ENCODE measurements at places on chromosomes 7 and 10.

DNA sequence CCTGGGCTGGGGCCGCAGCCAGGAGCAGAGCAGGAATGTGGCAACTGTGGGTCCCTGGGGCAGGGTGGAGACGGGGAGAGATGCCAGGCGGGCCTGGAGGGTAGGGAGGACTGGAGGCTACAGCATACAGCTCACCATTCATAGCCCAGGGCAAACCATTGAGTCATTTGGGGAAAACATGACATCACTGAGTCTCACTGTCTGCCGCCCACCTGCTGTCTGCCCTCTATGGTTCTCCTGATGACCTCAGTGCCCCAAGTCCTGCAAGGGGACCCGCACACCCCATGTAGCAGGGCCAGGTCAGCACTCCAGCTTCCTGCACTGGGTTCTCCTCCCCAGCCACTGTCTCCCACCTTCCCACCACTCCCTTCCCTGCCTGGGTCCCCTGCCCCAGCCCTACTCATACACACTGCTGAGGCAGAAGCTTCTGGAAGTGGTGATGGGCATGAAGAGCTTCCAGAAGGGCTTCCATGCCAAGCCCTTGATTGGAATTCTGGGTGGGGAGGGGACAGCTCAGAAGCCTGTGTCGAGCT, 10.4 kb downstream of the CHST3 start:
- no peak for DNase-seq

- DNase-seq = no peak
These were observed 81.8 kb upstream of the SFMBT2 start for GRCh38 chr10:7492660-7493046.

DNA sequence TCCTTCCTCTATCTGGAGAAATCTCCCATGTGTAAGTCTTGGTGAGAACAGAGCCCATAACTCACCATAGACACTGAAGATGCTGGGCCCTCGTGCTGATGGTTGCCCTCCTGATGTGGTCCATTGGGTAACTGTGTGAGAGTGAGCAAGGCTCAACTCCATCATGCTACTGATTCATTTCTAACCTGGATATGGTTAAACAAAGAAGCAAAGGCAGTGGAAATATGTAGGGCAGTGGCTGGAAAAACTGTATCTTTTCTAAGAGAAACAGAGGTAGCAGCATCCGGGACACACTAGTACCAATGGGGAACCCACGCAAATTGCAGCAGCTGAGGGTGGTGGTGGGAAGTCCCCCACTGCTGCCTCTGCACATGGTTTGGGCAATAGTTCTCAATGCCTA, 221.7 kb downstream of the KLF6 start:
- DNase-seq = no peak

DNA sequence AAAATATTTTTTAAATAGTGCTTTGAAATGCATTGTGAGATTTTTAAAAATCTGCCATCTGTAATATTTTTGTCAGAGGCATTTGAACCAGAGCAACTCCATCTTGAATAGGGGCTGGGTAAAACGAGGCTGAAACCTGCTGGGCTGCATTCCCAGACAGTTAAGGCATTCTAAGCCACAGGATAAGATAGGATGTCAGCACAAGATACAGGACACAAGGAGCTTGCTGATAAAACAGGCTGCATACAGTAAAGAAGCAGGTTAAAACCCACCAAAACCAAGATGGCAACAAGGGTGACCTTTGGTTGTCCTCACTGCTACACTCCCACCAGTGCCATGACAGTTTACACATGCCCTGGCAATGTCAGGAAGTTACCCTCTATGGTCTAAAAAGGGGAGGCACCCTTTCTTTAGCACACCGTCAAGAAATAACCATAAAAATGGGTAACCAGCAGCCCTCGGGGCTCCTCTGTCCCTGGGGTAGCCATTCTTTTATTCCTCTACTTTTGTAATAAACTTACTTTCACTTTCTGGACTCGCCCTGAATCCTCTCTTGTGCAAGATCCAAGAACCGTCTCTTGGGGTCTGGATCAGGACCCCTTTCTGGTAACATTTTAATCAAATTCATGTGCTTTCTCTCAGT, 273.7 kb downstream of the SEMA3D start:
- DNase-seq = no peak

GRCh38 chr10:60473557-60473956, 83.9 kb upstream of the ANK3 start:
- no peak for DNase-seq

GRCh38 chr10:117306674-117307073, 65.8 kb downstream of the SLC18A2 start:
- no peak for DNase-seq

DNA sequence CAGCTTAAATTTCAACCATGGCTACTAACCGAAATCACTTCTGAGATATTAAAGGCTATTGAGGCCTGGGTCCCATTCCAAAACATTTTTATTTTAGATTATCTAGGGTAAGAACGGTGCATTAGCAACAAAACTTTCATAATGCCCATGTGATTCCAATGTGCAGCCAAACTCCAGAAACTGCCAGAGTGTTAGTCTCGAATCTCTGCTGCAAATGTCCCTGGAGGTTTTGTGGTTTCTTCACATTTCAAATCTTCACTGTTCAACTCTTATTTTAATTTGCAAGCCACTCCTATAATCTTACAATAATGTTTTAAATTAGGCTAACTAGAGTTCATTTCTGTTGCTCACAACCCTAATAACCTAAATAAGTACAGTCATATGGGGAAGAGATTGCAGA, 357.0 kb downstream of the PHF14 start:
- DNase-seq = no peak

DNA sequence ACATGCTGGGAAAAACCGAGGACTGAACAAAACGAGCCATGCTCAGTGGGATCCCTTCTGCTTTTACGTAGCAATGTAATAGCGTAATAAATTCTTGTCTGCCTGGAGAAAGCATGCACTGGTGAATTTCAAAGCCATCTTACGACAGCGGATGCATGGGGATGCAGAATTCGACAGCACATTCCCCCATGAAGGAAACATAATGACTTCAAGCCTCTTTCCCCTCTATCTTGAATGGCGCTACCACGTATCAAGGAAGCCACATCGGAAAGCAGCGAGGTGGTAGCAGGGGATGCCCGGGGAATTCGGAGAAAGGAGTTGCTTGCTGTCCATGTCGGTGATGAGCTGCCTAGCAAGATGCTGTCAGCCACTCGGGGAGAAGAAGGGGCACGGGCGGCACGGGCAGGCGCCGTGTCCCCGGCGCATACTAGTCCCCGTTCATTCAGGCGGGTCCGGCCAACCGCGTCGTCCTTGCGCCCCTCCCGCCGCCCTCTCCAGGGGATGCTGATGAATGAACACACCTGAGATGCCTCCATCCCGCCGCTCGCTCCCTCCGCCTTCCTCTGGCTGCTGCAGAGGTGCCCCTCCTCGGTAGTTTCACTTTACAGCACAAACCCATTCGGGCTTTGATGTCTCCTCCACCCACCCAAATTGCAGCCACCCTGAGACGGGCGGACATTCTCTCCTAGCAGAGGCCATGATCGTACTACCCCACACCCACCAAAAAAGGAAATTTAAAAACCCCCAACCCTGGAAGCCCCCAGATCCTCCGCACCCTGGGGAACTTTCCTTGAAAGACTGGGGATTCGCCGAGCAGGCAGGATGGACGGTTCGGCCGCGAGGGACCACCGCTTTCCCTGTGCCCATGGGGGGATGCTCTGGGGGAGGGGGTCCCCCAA, 644 bp downstream of the SORBS1 start:
- DNase-seq = peak; percentile 38

GRCh38 chr10:117345143-117345542, 30.1 kb downstream of the PDZD8 start:
- no peak for DNase-seq

GRCh38 chr10:11663763-11664555, 52.5 kb upstream of the USP6NL start:
- no peak for DNase-seq

DNA sequence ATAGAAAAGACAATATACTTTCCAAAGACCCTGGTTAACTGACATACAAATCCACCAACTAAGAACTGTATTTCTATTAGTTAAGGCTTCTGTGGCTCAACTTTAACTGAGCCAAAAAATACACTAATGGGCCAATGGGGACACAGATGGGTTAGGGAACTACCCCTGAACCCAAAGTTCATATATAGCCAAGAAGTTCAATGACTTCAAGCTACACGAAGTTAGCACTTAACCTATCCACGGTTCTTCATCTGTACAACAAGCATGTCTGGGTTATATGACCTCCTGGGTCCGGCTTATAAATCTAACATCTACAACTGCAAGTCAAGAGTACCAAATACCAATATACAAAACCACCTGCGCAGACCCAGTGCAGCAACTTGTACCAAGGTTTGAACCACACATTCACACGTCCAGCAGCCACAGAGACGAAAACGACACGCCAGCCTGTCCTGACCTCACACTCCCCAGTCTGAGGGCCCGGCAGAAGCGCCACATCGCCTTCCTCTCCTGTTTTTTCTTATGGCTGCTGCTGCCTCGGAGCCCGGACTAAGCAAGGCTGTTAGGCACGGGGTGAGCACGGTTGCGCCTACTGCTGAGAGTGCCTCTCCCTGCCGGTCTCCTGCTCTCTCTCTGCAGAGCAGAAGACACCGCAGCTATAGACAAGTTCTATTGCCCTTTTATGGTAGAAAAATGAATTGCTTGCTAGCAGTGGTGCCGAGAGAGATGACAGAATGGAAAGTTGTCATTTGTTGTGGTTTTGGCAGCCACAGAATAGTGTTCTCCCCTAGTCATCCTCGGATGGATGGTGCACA, 86.3 kb downstream of the RNF216 start:
- DNase-seq = peak; percentile 64

DNA sequence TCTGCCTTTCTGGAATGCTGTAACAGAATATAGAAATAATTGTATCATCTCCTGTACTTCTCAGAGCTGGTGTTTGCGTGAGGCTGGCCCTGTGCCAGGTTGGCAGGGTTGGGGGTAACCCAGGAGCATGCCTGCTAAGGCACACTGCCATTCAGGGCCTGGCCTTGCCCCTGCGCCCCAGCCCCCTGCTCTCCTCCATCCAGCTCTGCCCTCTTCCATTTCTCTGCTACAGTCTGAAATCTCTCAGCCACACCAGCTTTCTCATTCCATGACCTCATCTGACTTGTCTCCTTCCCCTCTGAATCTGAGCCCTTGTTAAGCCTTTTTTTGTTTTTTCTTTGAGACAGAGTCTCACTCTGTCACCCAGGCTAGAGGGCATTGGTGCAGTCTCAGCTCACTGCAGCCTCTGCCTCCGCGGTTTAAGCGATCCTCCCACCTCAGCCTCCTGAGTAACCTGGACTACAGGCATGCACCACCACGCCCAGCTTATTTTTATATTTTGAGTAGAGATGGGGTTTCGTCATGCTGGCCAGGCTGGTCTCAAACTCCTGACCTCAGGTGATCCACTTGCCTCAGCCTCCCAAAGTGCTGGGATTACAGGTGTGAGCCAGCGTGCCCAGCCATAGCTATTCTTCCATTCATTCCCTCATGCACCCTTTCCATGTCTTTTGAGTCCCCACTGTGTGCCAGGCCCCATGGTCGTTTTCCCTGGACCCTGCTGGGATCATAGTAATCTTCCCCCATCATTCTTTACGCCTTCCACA, 206.8 kb downstream of the CUX1 start:
- DNase-seq = no peak

- DNase-seq = no peak
These were observed 47.0 kb downstream of the FAM171A1 start for GRCh38 chr10:15324113-15324512.

DNA sequence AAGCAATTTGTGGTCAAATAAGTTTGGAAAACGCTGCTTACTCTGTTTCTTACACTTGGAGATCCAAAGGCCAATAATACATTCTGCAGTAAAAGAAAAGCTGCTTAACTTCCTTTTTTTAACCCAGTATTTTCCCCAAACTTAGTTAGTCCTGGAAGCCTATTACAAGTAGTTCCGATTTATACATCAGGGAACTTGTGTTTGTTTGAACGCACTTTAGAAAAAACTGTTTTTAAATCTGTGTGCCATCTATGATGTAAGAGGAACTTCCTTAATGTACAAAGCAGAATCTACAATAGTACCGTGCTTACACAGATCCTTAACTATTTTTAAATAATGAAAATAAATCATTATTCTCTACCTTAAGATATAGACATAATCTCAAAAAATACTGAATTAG, 23.0 kb downstream of the SFR1 start:
- no peak for DNase-seq

GRCh38 chr7:128830231-128831177, at the start of gene FLNC:
FLNC (plus strand) TSS chr7:128830406; CDS start chr7:128830638, 232 bp downstream.
- no peak for DNase-seq

DNA sequence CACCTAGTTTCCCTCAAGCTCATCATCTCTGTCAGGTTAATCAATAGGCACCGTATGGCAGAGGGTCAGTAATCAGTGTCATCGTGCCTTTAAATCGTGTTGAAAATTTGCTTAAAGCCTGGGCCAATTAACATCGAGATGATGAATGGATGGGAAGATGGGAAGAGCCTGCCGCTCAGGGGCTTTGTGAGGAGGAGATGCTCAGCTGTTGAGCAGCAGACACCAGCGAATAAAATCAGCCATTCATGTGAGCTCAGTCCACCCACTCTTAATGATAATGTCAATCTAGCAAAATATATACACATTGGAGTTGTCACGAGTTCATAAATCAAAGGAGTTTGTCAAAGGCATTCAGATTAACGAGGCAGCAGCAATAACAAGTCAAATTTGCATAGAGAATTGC, 97.7 kb downstream of the BTRC start:
- DNase-seq = no peak

- no peak for DNase-seq
These were observed 39.7 kb upstream of the NMT2 start for GRCh38 chr10:15208221-15208620.

GRCh38 chr7:92119213-92119759, 15.0 kb downstream of the CYP51A1 start:
- DNase-seq = no peak

- DNase-seq = no peak
These were observed 197.7 kb upstream of the POT1 start for GRCh38 chr7:125127304-125127703.

- DNase-seq = peak; percentile 2
These were observed 202.8 kb downstream of the IPMK start for GRCh38 chr10:58064714-58065528.

GRCh38 chr10:123781956-123782500, 109.6 kb downstream of the CPXM2 start:
- no peak for DNase-seq

- no peak for DNase-seq
These were observed 175.8 kb upstream of the LYZL1 start for GRCh38 chr10:29112827-29113615.

- peak; percentile 34 for DNase-seq
These were observed 5.8 kb upstream of the KCNH2 start for GRCh38 chr7:150983893-150984368.

DNA sequence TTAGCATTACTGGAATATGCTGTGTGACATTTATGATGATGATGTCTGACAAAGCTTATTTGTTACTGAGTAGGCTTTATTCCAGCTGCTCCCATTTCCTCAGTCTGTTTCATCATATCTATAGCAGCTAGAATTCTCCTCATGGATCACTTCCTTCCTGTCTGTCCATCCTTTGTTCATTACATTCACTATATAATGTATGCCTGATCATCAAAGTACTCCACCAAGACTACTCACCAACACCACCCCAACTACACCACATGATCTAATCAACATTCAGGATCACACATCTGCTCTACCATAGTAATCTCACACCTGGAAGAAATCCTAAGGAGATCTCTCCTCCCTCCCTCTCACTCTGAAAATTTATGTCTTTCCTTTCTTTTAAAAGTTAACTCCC, 61.3 kb downstream of the APBB1IP start:
- no peak for DNase-seq

- DNase-seq = no peak
These were observed 133.7 kb upstream of the CTTNBP2 start for GRCh38 chr7:118006979-118007378.

GRCh38 chr7:112228632-112229031, 22.1 kb downstream of the ZNF277 start:
- no peak for DNase-seq
